ENCODE measurements at places on chromosomes 3 and 15.

GRCh38 chr15:75694241-75695182, 18.1 kb downstream of the CSPG4 start:
- peak; percentile 97 for DNase-seq

GRCh38 chr3:189467451-189467850, 163.7 kb upstream of the TP63 start:
- no peak for DNase-seq

DNA sequence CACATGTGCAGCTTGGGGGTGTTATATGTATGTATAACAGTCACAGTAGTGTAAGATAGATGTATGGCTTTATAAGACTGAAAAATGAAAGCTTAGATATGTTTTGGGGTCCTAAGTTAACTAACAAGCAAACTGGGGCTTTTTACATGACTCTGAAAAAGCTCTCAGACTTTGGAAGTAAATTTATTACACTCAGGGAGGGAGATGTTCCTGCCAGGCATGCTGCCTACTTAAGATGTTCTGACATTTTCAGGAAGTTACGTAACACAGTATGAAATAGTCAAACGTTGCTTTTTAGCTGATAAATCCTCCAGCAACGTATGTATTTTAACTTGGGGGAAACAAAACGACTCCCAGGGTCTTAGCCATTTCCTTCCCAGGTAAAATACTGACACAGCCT, 1.7 kb upstream of the IFT57 start:
- DNase-seq: peak; percentile 29

DNA sequence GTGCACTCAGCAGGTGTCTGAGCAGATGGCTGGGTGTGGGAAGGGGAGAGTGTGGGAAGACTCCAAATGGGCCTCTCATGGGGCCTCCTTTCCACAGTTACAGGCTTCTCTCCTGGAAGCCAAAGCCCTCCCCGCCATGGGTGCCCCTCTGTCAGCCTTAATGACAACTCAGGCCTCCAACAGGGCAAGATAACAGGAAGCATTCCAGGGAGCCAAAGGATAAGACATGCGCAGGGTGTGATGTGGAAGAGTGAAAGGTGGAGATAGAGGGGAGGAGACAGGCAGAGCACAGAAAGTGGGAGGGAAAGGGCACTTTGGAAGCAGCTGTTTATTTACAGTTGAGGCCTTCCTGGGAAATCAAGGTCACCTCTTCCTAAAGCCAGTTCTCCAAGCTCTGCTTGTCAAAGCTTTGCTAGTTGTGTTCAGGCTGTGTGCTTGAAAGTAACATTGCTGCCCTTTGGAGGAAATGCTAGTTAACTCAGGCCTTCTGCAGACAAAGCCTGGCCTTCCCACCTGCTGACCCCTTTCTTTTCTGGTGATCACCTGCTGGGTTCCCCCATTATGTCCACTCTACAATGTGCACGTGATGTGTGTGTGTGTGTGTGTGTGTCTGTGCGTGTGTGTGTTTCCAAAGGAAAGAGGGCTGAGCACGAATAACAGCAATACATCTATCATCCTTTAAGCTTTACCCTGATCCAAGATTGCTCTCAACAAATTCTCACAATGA, 35.2 kb upstream of the SMAD3 start:
- DNase-seq: no peak

DNA sequence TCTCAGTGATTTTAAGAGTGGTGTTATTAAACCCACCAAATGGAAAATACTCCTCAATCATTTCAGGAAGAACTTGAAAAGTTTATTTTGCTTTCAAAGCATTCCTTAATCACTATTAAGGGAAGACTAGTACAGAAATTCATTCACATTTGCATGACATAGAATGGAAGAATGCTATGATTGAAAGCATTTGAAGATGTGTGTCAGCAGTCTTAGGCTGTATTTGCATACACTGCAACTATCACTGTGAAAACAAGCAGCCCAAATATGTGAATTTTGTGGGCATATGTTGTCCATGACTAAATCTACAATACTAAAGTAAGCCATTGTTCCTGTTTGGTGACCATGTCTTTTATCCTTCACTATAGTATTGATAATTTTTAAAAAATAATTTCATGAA, 95.8 kb downstream of the CNTN3 start:
- peak; percentile 27 for DNase-seq

DNA sequence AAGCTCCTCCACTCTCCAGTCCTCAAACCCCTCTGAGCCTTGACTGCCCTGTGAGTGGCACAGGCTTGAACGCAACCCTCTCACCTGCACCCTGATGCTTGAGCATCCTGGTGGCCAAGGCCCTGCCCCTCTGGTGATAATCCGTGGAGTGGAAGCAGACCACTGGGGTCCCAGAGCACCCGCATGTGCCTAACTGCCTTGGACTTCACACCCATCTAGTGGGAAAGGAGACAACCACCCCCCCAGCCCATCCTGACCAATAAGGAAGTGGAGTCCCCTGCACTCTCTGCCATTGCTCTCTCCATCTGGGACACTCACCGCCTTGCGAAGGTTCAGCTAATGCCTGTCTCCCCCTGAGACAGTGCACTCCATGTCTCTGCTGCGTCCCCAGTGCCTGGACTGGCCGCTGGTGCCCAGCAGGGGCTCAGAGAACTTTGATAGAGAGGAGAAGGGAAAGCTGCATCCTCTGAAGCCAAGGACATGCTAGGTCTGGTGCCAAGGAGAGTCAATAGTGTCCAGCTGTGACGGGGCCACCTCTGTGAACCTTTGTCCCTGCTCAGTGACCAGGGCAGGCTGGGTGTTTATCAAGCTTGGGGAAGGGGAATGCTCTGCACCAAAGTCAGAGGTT, 3.4 kb downstream of the KLF15 start:
- no peak for DNase-seq

DNA sequence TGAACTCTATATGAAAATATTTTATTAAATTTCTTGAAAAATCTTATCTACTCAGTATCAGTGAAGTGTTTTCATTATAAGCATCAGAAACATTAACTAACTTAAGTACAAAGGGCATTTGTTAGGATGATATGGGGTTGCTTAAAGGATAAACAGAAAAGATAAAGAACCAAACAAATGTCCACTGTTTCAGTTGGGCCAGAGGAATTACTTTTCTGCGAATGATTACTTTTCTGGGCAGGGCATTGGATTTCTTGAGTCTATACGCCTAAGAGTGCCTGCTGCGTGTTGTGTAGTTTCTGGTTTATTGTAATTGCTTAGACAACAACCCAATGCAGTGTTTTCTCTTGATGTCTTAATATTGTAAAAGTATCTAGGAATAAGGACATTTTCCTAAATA, 52.8 kb downstream of the NEO1 start:
- DNase-seq: no peak
